ENCODE measurements at places on chromosomes 2 and 18.

DNA sequence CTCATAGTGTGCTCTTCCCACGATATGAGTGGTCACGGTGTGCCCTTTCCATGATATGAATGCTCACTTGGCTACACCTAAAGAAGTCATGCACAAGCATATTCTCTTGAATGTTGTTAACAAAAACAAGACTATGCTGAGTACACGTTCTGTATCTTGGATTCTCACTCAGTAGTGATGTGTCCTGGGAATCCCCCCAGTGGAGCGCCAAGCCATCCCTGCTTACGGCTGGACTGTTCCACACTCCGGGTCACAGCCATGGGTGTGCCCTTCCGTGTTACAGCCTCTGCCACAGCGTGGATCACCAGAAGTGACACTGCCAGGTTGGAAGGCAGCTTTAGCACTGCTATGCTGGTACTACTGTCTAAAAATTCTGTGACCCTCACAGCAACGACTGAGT, 59.1 kb downstream of the TPO start:
- no peak for DNase-seq

DNA sequence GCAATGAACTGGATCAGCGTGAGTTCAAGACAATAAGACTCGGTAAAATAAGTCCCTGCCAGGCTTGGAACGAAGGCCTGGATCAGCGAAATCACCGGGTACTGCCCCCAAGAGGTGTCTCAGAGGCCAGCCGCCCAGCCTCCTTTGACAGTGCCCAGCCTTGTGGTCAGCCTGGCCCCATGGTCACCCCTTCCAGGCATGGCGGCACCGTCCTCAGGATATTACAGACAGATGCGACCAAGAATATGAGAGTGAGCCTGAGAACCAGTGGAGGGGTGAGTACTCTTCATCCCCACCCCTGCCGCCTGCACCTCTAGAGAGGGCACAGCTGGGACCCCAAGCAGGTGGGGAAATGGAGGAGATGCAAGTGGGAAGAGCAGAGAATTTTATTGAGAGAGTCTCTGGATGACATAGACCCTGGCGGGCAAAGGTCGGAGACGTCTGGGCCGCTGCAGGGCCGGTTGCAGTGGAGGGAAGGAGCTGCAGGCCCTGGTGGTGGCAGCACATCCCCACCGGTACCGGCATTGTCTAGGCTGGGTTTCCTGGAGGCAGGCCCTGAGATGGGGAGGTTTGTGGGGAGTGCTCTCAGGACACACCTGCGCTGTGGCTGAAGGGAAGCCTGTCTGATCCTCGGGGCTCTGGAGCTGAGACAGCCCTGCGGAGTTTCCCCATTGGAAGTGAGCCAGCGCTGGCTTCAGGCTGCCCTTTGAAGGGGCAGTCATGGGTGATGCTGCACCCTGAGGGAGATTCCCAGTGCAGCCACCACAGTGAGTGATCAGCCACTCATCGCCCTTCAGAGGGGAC, 190.0 kb downstream of the SEPTIN10 start:
- no peak for DNase-seq

DNA sequence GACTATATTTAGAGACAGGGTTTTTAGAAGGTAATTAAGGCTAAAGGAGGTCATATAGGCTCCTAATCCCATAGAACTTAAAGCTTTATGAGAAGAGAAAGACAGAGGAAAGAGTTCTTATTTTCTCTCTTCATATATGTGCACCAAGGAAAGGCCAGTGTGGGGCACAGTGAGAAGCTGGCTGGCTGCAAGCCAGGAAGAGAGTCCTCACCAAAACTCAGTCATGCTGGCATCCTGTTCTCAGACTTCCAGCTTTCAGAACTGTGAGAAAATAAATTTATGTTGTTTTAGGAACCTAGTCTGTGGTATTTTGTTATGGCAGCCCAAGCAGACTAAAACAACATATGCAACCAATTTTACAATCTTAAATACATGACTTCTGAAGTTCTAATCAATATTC, 31.5 kb upstream of the ATIC start:
- DNase-seq, result no peak

- no peak for DNase-seq
Observed at GRCh38 chr2:147100406-147101035, 744.3 kb upstream of the ACVR2A start.

All from stimulated activated CD8-positive, alpha-beta memory T cell treated with anti-CD3 and anti-CD28 coated beads, Interleukin-7, amount 100 ng/mL, for 24 hours (primary cell).